ENCODE measurements at places on chromosomes 5 and 9. TPM values are rescaled to one million over a fixed set of nuclear protein-coding genes. Genes with fewer than 3 reads are reported as not detected.

Gene SLC4A9
- total RNA-seq: not detected

Gene ANKRD20A1
- total RNA-seq: 2.2 TPM

Gene CERCAM
- total RNA-seq: 64.1 TPM

Gene TLN1
- total RNA-seq: 816 TPM

Gene GFI1B
- not detected for total RNA-seq

Gene GLDC
- 0.52 TPM for total RNA-seq

Gene PCDHB13
- 6.4 TPM for total RNA-seq

Gene PCAT7
- not detected for total RNA-seq

Gene CDKN2B-AS1
- 0.65 TPM for total RNA-seq

Gene WNK2
- total RNA-seq: 39.5 TPM

Gene GABRA1
- total RNA-seq: not detected

Gene SLC30A5
- total RNA-seq: 47.3 TPM

Gene CDX1
- 0.28 TPM for total RNA-seq

- no peak for DNase-seq
Measured at GRCh38 chr5:164237486-164237885, 732.1 kb downstream of the MAT2B start.

DNA sequence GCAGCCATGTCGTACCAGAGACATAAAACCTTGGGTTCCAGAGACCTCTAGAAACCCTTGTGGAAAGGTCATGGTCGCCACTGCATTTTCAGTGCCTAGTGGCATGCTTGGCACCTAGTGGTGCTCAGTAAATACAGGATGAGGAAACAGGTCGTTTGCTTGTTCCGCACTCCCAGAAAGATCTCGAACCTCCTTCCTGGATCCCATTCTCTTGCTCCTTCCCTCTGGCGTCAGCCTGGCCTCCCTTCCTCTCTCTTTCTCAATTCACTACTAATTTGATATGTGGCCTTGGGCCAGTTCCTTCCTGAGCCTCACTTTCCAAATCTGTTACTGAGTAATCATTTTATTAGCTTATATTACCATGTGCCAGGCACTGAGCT is 4.4 kb downstream of the NDST1 start:
- no peak for DNase-seq

GRCh38 chr9:78830301-78830700 is 533.4 kb downstream of the PSAT1 start:
- no peak for DNase-seq

DNA sequence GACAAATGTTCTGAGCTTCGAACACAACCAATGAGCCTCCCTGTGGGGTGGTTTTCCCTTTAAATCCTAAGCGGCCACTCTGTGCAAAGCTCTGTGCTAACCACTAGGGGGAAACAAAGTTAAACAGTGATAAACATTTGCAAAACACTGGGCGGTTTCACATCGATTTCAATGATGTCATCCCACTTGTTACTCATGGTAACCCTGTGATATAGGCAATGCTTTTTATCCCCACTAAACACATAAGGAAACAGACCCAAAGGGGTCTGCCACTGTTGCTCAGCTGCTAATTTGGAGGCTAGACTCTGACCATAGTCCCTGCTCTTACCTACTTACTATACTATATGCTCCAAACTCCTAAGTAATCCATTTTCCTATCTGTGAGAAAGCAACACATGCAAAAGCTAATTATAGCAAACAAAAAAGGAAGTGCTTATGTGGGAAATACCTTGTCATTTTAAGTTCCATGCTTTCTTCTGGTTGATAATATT is 57.3 kb downstream of the PTPN3 start:
- no peak for DNase-seq

GRCh38 chr5:59126708-59127573 is 544.1 kb downstream of the RAB3C start:
- no peak for DNase-seq

GRCh38 chr5:158563760-158564390 is 535.8 kb downstream of the EBF1 start:
- DNase-seq: no peak

DNA sequence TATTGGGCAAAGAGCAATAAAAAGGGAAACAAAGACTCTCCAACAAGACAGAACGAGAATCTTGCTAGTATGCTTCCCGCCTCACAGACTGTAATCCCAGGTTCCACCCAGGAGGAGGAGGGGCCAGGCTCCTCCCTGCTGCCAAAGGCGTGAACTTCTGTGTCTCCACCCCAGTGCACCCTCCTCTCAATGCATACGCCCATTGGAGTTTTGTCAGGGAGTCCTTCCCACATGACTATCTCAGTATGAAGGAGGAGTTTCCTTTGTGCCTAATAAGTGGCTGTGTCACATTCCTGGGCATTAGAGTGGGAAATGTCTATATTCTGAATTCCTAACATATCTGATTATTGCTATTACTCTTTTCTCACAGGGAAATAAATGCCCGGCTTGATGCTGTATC is 106.4 kb upstream of the DHFR start:
- no peak for DNase-seq

GRCh38 chr5:73998489-73998888 is 372.5 kb downstream of the ARHGEF28 start:
- DNase-seq: no peak

DNA sequence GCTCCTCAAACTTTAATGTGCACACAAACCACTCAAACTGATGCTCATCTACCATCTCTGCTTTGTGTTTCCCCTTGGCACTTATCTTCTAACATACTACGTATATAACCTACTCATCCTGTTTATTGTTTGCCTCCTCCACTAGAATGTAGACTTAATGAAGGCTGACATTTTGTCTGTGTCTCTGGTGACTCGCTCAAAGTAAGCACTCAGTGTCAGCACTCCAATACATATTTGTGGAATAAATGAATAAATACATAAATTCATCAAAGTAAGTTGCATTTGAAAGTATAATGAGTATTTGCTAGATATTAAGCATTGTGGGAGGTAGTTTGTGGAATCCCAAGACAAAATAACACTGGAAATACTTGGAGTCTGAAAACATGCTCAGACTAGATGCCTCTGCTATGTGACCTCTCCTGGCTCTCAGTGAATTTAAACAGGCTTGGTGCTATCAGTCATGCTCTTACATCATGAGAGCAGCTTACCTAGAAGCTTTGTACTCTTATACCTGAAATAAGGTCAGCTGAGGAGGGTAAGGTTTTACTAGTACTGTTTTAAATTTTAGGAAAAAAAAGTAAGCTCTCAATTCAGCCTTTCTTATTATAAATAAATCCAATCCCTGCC is 37.0 kb upstream of the RANBP6 start:
- no peak for DNase-seq

DNA sequence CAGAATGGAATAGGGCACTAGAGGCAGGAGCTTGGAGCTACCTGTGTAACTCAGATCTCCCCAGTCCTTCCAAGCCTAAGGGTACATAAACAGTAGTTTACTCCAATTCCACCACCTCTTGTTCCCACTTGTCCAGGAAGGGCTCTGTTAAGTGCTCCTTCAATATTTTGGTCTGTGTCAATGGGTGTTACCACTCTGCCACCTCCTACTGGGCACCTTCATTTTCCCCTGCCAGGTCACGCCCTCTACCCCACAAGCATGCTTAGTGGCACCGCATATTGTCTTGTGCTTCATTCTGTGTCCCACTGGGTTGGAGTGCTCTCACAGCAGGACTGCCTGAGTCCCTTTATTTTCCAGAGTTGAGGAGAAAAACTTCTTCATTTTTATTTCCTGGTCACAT is 459.8 kb downstream of the ARHGEF28 start:
- no peak for DNase-seq

DNA sequence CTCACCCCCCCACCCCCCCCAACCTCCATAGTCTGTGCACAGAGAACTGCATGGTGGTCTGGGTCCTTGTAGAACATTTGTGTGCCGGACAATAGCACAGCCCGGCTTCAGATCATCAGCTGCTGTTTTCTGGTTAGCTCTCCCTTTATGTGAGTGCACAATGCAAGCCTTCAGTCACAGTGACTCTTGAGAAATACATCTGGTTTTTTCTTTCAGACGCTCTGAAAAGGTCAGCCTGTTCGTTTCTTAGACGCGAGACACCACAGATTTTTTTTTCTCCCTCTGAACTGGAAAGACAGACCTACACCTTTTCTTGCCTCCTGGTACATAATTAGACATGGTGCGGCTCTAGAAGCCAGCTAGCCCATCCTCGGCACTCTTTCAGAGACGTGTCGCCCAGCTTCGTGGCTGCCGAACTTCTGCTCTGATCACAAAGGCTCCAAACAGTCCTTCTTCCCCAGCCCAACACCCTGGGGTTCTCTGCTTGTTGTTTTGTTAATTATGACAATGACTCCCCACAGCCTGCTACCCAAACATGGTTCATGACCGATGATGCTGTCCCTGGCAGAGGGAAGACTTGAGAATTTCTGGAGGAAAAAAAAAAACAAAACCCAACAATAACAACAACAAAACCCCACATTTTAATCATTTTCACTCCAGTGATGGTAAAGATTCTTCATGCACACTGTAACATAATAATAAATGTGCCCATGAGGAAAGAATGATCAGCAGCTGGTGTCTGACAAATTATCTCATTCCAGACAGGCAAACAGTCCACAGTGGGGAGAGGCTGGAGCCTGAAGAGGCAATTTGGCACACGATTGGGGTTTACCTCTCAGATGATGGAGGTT is 241.4 kb upstream of the ZNF462 start:
- no peak for DNase-seq

DNA sequence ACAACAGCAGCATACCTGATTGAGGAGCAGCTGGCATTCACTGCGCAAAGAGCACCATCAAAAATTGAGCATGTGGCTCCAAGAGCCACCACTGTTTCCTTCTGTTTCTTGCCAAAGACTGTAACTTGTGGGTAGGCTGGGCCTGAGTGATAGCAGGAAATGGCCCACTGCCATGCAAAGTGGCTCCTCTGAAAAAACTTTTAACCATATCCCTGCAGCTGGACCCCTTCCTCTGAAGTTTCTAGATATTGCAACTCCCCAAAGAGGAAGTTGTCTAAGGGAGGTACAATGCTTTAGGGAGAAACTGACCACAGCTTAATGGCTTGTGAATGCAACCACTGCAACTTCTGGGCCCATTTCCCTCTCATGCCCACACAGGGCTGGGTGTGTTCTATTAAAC is 355.4 kb upstream of the PDE4D start:
- no peak for DNase-seq

DNA sequence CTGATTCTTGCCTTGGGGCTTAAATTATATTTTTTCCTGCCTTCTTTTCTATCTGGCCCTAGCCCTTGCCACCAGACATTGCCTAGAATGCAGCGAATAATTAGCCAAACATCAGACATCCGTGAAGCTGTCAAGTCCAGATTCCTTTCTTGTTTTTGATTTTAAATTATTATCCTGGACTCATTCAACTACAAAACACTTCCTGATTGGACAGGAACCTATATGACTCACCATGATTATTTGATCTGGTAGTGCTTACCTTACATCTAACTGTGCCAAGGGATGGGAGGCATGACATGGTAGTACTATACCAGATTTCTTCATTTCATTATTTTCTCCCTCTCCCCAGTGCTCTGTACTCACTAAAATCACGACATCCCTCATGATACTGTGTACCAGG is 829.6 kb downstream of the TLR4 start:
- DNase-seq: no peak

- no peak for DNase-seq
Measured at GRCh38 chr9:94490465-94490864, 64.4 kb upstream of the PCAT7 start.

DNA sequence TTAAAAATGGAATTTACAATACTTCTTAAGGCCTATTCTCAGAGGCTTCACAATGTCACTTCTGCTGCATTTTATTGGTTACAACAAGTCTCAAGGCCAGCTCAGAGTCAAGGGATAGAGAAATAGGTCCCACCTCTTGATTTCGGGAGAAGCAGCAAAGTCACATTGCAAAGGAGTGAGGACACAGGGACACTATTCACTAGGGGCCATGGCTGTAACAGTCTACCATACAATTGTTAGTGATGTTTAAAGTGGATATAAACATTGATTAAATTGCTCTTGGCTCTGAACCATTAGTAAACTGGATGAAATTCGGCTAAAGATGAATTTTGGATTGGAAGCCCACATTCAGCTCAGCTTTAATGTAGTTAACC is 21.7 kb upstream of the CMBL start:
- no peak for DNase-seq

DNA sequence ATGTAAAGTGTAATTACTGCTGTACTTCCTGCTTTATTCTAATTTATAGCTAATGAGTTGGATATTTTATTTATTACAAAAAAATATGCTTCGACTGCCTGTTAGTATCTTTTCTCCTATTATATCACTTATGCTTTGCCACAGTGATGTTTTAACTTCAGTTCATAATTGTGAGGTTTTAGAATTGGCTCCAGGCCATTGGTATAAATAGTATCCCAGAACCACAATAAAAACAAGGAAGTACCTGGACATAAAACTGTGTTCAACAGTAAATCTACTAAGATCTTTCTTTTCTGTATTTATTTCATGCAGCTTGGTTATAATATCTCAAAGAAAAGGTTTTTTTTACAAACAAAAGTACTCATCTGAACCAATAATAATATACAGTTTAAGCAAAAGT is 354.3 kb upstream of the CDH9 start:
- DNase-seq: no peak

- no peak for DNase-seq
Measured at GRCh38 chr5:16800477-16800876, 135.6 kb downstream of the MYO10 start.

DNA sequence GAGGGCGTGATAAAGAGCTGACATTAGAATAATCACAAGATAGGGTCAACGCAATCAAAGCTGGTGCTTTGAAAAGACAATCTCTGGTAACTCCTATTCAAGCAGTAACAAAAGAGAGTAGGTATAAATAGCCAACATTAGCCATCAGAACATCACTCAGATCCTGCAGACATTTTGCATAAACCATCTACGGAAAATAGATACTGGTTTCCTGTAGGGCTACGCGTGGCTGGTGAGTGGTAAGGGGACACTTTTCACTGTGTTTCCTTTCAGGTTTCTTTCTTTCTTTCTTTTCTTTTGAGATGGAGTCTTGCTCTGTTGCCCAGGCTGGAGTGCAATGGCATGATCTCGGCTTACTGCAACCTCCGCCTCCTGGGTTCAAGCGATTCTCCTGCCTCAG is 22.3 kb downstream of the TTF1 start:
- DNase-seq: no peak

- DNase-seq: no peak
Measured at GRCh38 chr9:136943291-136944211, 987 bp downstream of the FBXW5 start.

- peak; percentile 93 for DNase-seq
Measured at GRCh38 chr9:126471084-126471624, 142.6 kb upstream of the LMX1B start.

GRCh38 chr9:123568691-123569688 is 213.0 kb downstream of the CRB2 start:
- no peak for DNase-seq

- DNase-seq: no peak
Measured at GRCh38 chr5:112445626-112446350, 26.7 kb upstream of the EPB41L4A start.

Data from posterior vena cava (tissue), 2 donors.